ENCODE measurements at places on chromosomes 1 and 21.

GRCh38 chr1:23037081-23037740 lies 17.9 kb downstream of the KDM1A start:
- no peak for DNase-seq

DNA sequence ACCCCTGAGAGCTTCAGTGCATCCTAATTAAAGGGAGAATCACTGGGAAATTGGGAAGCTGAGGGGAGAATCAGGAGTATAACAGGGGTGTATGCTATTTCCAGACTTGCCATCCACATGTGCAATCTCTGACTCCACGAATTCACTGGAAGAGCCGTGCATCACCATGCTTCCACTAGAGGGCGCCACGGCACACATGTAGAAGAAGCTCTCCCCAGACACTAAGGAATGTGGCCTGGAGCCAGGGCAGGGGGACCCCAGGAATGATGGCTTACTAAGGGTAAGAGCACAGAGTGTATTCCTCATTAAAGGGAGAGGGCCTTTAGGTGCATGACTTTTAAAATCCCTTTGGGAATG lies 81.5 kb downstream of the ABCA4 start:
- peak; percentile 78 for DNase-seq

- DNase-seq, result no peak
Measured at GRCh38 chr1:11504599-11504998, 25.6 kb downstream of the DISP3 start.

- DNase-seq, result no peak
Measured at GRCh38 chr1:167469280-167469965, 48.9 kb downstream of the CD247 start.

GRCh38 chr1:89198081-89198480 lies 661 bp downstream of the GBP4 start:
- no peak for DNase-seq

- DNase-seq, result peak; percentile 38
Measured at GRCh38 chr1:203627851-203628200, 1.2 kb downstream of the ATP2B4 start.

GRCh38 chr1:48329486-48329885 lies 107.0 kb downstream of the SLC5A9 start:
- no peak for DNase-seq

DNA sequence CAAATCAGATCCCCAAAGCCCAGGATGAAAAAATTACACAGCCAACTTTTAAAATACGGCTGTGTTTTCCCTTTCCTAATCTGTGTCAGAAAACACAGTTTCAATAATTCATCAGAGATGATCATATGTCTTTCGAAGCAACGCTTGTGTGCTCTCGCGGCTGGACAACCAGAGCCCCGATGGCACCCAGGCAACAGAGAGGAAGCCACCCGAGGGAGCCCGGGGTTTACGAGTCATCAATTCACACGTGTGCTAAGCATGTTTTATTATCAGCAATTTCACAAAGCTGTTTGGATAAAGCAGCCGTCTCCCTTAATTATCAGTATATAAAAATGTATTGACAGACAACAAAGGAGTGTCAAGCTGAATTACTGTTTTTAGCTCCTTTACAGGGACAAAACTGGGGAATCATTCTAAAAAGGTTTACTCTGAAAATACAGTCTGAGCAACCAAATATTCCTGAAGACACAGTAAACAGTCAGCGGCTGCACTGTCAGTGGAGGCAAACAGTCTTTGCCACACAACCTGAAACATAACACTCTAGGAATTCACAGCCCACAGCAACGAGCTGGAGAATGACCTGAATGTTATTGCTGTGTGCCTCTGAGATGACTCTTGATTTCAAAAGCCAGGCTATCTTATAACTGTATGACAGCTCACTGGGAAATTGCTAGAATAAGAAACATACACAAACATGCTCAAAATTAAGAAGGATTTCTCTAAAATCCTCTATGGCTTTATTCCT lies 201.0 kb downstream of the SIPA1L2 start:
- DNase-seq, result no peak

- no peak for DNase-seq
Measured at GRCh38 chr1:9201401-9202239, 33.0 kb upstream of the H6PD start.

DNA sequence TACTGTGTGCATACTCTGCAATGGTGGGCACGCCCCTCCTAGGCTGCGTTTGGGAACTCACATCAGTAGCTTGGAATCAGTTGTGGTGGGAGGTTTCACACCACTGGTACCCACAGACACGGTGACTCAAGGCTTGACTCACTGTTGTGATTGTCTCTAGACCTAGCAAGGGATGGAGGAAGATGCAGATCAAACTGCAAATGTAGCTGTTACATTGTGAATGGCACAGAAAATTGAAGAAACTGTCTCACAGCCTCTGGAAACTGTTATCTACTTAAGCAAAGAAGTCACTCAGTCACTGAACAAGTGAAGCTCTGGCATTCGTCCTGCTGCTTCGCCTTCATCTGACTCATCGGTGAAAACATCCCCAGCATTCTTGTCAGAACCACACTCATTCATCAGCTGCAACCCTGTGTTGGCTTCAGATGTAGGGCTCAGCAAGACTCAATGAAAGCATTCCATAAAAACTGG lies 59.5 kb downstream of the POFUT2 start:
- DNase-seq, result peak; percentile 99

DNA sequence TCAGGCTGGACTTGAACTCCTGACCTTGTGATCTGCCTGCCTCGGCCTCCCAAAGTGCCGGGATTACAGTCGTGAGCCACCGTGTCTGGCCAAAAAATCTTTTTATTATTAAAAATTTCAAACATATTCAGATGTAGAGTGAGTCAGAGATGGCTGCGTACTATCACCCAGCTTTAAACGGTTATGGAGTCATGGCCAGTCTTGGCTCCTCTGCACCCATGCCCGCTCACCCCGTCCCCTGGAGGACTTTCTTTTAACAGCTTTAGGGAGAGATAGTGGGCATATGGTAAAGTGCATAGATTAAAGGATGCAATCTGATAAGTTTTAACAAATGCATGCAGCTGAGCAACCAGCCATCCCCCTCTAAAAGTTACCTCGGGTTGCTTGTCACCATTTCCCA lies 51.8 kb downstream of the TNFRSF8 start:
- DNase-seq, result no peak

- peak; percentile 10 for DNase-seq
Measured at GRCh38 chr1:244046907-244047611, 4.0 kb upstream of the ZBTB18 start.

DNA sequence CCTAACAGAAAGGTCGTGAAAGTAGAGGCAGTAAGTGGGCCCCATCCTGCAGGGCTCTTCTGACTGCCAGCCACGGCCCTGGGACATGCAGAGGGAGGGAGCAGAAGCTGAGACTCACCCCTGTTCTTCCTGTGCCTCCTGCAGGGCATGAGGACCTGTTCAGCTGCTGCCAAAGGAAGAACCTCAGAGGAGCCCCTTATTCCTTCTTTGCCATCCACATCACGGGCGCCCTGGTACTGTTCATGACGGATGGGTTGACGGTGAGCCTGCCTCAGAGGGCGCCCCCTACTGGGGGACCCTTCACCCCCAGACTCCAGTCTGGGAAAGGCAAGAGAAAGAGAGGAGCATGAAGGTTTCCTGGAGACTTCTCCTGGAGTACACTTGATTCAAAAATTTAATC lies 47.1 kb downstream of the ELK4 start:
- no peak for DNase-seq

DNA sequence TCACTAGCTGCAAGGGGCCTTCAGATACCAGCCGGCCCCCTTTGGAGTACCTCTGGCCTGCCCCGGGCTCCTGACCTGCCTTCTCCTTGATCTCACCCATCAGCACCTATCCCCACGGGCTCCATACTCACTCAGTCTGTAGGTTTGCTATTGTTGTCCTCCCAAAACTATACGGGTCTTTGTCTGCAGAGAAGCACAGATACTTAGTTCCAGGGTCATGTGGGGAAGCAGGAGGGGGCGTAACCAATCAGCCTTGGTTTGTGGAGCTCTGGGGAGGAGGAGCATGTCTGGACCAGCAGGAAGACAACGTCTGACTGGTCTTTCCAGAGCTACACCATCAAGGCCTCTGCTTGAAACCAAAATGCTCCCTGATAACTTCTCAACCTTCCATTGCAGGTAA lies 15.2 kb downstream of the TMEM63A start:
- DNase-seq, result no peak

DNA sequence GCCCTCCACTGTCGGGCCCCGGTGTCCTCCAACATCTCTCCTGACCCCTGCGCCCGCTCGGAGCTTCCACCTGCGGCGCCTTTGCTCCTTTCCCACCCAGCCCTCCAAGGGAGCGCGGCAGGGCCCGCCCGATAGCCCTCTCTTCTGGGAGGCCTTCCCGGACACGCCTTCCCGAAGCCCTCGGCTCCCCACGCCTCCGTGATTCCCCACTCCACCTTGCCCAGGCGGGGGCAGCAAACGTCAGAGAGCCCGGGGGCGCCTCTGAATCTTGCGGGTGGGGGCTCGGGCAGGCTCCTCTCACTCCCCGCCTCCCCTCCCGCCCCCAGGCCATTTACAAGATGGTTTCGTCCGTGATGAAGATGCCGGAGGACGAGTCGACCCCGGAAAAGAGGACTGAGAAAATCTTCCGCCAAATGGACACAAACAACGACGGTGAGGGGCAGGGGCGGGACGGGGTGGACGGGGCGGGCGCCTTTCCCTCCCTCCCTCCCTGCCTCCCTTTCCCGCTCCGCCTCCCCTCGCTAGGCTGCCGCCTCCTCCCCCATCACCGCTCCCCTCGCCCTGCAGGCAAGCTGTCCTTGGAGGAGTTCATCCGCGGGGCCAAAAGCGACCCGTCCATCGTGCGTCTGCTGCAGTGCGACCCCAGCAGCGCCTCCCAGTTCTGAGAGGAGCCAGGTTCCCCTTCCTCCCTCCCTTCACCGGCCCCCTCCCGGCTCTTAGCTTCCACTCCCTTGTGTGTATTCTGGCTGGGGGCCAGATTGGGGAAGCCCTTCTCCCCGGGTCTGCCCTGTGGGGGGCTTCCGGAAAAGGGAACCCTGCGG lies 7.1 kb downstream of the HPCA start:
- DNase-seq, result no peak

DNA sequence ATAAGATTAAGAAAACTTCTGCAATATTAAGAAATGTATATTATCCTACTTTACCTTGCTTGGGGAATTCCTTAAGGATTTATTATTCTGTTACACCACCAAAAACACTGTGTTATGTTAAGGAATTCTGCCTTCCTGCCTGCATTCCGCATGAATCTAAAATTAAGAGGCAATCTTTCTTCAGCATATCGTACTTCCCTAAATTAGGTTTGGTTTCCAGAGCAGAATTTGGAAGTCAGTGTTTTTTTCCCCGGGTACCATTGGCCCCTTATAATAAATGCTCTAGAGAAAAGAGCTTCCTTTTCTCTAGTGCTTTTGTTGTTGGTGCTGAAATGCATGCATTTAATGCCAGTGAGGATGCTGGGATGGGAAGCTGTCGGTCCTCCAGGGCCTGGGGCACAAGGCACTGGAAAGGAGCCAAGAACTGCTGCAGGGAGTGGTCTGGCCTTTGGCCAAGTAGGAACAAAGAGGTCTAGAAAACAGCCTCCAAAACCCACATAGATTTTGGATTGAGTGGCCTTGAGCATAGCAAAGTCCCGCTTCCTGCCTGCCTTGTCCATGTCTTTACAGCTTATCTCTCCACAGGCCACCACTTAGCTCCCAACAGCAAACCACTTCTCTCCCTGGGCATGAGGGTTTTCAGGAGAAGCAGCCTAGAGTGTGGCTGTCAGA lies 69.9 kb downstream of the RRAGC start:
- no peak for DNase-seq

DNA sequence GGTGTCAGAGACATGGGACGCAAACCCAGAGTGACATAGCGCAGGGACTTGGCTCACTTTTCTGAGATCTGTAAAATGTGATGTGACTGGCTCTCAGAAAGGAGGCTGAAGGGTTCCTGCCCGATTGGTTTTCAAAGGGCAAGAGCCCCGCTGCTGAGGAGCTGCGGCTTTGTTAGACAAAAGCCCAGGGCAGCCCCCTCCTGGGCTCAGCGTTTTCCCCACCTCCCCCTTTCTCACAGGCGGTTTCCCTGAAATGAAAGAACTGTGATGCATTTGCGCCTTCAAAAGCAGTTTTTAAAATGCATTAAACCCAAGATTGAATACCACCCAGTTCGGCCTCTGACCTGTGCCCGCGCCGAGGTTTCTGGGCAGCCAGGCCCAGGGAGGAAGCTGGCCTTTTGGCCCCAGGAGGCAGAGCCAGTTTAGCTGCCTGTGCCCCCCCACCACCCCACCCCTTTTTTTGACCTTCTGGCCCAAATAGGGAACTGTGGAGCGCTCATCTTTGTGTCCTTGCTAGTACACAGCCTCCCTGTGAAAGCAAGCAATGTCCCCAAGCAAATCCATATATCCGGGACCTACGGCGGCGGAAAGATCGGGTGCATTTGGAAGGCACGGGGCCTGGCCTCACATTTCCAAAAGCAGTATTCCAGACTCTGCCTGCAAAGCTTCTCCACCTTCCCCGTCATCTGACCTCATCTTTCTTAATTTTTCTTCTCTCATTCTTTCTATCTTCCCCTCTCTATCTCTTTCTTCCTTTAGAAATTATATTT lies 28.6 kb downstream of the CD247 start:
- DNase-seq, result no peak

GRCh38 chr1:216688127-216688657 lies 35.0 kb downstream of the ESRRG start:
- DNase-seq, result no peak

GRCh38 chr1:91755702-91756287 lies 130.2 kb downstream of the TGFBR3 start:
- DNase-seq, result no peak

GRCh38 chr21:46168238-46168637 lies 12.9 kb upstream of the FTCD start:
- DNase-seq, result no peak

DNA sequence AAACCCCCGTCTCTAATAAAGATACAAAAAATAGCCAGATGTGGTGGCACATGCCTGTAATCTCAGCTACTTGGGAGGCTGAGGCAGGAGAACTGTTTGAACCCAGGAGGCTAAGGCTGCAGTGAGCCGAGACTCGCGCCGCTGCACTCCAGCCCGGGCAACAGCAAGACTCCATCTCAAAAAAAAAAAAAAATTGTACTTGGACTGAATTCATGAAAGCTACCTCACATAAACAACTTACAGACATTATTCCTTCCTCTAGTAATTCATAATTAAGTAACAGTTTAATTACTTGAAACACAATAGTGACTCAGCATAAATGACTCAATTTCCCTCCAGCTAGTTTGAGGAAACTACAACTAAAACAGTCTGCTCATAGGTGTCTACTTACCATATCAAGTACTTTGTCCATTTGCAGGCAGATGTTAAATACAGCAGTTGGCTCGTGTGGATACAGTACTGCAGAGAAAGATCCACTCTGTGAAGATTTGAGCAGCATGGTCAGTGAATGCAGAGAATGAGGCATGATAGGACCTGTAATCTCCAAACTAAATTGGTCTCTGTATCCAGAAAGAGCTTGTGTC lies 9.4 kb downstream of the DONSON start:
- DNase-seq, result no peak

- no peak for DNase-seq
Measured at GRCh38 chr21:34345892-34346291, 17.9 kb upstream of the KCNE2 start.

All from kidney glomerular epithelial cell (primary cell).